Lung microvascular endothelial cell (primary cell): ENCODE measurements at places on chromosomes 4 and X.

DNA sequence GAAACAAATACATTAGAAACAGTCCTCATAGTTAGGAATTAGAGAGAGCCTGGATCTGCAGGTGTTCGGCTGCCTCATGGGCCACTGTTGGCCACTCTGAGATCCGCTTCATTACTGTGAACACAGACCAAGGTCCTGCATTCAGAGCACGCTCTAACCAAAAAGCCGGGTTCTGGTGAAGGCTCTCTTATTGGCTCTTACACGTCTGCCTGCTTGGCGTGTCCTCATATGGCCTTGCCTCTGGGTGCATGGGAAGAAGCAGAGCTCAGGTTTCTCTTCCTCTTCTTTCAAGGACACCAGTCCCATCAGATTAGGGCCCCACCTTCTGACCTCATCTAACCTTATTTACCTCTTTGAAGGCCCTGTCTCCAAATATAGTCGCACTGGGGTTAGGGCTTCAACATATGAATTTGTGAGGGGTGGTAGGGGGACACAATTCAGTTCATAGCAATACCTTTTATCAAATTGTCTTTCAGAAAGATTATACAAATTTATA is 37.1 kb upstream of the ELF2 start:
- DNase-seq: no peak

- DNase-seq: no peak
These were observed 40.9 kb downstream of the ADH5 start for GRCh38 chr4:99047710-99048109.

DNA sequence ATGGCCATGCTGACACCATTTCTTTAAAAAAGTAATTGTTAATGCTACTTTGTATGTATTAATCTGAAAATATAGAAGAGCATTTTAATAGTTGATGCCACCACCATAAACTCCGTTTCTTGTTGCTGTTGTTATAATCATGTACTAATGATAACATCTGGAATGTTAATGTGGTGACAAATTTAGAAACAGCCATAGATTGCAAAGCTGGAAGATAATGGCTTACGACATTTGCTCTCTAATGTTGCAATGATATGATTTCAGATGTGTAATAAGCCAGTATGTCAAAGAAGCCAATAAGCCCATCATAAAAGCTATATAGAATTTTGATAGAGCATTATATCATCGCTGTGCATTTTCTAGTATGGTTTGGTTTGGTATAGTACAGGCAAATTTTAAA is 579.4 kb upstream of the ZFP42 start:
- DNase-seq: no peak

DNA sequence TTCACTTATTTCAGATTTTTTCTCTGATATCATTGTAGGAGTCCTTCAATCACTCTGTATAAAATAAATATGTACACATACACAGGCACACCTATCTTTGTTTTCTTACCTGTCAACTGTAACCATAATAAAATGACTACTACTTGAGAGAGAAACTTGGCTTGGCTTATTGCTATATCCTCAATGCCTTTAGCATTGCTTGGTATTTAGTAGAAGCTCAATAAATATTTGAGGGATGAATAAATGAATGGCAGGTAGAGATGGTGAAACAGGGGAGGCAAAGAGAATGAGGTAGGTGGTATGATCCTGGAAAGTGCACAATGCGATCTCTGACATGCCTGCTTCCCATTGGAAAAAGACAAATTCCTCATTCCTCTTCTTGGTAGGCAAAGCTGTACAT is 21.8 kb upstream of the CXCL6 start:
- DNase-seq: no peak

- DNase-seq: no peak
These were observed 156.4 kb upstream of the BOD1L1 start for GRCh38 chr4:13783800-13784411.

- DNase-seq: no peak
These were observed 255.1 kb upstream of the GK2 start for GRCh38 chr4:79663141-79663540.

DNA sequence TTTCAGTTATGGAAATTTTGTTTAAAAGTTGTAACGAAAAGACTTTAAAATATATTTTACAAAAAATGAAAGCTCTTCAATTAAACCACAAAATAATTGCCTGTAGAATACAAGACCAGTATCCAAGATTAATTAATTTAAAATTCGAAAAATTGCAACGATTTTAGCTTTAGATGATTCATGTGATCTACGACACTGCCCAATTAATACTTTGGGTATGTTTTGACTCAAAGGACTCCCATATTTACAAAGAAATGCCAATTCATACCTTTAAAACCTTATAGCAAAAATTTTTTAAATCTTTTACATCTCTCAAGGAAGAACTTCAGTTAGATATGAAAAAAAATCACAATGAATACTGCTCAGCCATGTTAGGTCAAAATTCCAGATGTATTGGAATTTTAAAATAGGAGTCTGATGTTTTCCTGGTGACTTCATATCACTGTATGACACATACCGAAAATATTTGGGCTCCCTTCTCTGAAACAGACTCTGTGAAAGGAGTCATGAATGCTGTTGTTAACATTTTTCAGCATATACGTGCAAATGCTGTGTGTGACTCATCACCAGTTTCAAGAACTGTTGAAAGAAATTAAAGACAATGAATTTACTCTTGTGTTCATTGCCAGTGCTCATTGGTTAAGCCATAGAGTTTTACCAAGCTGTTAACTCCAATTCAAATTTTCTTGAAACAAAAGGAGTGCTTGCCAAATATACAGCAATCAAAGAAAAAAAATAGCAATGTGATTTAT is 13.8 kb upstream of the SMS start:
- DNase-seq: peak; percentile 94

DNA sequence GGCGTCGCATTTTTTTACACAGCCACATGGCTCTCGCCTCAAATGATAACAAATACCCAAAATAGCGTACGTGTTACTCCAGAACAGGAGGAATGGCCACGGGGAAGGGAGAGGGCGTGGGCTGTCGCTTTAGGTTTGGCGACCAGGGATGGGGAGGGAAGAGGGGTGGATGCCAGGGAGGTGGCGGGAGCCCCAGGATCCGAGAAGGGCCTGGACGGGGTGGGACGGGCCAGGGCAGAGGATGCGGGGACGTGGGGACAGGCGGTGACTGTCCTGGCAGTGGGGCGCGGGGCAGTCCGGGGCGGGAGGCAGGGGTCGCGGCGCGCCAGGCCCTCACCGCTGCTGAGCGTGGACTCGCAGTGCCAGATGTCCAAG is 631 bp downstream of the TMEM47 start:
- no peak for DNase-seq

- DNase-seq: no peak
These were observed 86.9 kb upstream of the NWD2 start for GRCh38 chr4:37157476-37158167.

DNA sequence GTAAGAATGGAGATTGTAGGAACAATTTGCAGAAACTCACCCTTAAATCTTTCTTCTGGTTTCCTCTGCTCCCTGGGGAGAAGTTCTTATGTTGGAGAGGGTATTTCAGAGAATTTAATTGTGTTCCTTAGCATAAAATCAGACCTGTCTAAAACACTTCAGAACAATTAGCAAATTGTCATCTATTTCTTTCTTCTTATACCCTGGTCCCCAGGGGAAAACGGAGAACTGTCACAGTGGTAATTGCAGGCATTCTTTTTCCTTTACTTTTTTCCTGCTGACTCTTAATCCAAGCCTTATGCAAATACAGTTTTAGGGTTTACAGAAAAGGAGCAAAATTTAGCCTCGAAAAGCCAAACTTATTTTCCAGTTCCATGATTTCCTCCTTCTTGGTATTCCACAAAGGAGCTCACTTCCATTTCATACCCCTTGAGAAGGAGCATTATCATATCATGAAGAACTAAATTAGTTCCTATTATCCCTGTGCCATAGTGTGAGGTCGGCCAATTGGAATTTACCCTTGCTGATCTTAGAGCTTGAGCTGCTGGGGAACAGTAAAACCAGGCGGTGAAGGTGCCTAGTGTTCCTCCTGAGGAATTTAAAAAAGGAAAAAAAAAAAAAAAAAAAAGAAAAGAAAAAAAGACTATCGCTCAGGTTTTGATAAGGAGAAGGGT is 173.8 kb downstream of the IL15 start:
- DNase-seq: no peak

DNA sequence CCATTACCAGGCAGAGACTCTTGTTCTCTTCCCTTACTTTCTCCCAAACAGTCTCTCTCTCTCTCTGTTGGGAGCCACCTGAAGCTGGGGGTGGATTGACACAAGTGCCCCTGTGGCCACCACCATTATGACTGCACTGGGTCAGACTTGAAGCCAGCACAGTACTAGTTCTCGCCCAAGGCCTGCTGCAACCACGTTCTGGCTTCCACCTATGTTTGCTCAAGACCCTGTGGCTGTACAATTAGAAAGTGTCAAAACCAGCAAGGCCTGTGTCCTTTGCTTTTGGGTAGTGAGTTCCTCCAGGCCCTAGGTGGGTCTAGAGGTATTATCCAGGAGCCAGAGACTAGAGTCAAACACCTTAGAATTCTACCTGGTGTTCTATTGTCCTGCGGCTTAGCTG is 31.0 kb downstream of the MAGED2 start:
- no peak for DNase-seq

GRCh38 chrX:52261125-52261462 is 76.4 kb downstream of the MAGED4 start:
- DNase-seq: no peak

DNA sequence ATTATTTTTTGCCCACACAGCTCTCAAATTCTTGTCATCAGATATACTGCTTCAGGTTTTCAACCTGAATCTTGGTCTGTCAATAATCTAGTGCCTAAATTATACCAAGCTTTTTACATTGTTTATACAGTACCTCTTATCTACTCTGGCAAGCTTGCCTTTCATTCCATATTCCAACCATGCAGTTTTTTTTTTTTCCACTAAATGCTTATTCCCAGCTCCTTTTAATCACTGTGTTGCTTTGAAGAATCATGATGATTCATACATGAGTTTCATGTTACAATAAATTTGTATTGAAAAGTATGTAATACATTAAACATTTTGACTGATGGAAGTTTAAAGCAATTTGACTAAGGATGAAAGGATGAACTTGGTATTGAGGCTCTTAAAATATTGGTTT is 949.0 kb downstream of the CCSER1 start:
- no peak for DNase-seq

DNA sequence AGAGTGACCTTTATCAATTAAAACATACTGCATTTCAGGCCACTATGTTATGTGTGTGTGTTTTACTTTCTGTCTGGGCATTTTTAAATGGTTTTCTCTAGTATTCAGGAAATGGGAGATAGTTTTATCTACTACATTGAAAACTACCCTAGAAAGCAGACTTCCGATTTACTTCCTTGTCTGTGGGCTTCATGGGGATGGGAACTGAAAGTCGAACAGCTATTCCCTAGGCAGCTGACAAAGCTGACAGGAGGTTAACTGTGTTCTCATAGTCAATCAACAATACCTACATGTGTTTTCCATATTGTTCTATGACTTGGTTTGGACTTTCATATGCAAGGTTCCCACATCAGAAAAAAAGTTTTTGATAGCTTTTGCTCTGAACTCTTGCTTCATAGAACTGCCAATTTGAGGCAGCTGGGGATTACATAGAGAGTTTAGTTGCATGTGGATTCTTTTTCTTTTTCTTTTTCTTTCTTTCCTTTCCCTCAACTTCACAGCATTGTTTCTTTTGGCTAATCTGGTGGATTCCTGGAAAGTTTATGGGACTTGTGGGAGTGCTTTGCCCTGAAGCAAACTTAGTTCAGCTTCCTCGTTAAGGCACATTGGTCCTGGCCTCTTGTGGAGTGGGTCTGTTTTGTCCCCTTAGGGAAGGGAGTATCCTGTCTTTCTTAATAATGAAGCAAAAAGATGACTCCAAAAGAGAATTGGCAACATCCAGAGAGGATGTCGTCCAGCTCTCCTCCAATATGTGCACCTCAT is 327.1 kb upstream of the GIMD1 start:
- DNase-seq: no peak

DNA sequence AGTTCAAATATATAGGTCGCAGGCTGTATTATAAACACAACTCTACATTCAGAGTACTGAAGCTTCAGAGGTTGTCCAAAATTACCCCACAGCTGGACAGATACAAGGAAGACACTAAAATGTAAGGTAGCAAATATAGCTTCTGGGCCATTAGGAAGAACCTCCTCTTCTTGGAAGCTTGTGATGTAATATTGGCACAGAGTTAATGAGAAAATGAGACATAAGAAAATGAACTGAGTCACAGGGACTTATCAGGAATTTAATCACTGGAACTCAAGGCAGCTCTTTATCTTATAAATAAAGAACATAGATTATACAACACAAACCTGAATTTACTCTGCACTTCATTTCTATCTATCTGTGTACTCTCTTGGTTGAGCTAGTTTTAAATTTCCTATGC is 344.7 kb downstream of the PCDH10 start:
- no peak for DNase-seq

DNA sequence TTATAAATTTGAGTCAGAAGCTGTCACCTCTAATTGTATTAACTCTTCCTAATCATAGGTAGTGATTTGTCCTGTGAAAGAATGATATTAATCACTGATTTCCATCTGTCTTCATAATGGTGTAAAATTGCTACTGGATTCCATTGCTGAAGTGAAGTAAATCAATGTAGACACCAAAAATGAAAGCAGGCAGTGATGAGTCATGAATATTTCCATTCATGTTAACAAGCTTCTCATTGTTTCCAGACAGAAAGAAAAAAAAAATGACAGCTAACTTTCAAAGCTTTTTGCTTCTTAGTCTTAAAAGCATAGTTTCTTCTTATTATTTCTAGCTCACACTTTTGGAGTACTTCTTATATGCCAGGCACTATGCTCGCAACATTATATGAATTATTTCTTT is 21.5 kb downstream of the FAM114A1 start:
- peak; percentile 90 for DNase-seq

GRCh38 chr4:133130171-133130570 is 18.9 kb upstream of the PCDH10 start:
- no peak for DNase-seq

DNA sequence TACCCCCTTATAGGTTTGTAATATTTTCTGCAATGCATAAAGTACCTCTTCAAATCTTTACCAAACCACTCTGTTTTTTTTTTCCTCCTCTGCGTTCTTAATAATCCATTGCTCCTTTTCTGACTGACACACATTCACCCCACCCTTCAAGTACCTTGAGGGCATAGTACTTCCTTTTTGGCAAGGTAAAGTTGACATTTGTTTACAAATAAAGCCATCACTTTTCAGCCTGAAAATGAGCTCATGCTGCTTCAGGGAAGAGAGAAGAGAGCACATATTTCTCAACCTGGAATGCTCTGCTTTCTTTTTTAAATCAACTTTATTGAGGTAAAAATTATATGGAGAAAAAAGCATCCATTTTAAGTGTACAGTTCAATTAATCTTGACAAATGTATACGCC is 113.9 kb downstream of the AGTR2 start:
- DNase-seq: no peak
